ENCODE measurements at places on chromosomes 3 and 15.

DNA sequence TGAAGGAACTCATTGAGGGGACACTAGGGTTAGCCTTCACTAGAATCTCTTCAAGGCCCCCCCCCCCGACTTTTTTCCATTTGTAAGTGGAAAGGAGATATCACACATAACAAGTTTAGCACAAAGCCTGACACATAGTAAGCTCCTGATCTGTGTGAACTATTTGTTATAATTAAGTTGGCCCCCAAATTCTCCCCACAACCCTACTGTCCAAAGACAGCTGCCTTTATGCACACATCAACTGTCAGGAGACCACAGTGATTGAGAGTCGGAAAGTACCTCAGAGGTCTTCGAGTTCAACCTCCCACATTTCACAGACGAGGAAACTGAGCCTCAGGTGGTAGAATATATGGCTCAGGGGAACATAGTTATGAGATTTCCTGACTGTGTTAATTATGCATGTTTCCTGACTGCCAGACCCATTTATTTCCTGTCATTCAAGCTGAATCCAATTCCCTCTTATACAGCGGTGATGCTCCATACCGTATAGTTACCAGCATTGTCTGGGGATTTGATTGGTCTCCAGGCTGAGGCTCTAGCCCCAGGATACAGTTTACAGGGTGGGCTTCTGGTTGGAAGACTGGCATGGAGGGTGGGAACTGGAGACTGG, 227.4 kb upstream of the CMC1 start:
- no peak for DNase-seq

GRCh38 chr15:78944669-78945407, at the start of gene CTSH:
TSS of gene CTSH (minus strand) at chr15:78945046. CDS start at chr15:78944981, 65 bp downstream.
- DNase-seq = no peak

DNA sequence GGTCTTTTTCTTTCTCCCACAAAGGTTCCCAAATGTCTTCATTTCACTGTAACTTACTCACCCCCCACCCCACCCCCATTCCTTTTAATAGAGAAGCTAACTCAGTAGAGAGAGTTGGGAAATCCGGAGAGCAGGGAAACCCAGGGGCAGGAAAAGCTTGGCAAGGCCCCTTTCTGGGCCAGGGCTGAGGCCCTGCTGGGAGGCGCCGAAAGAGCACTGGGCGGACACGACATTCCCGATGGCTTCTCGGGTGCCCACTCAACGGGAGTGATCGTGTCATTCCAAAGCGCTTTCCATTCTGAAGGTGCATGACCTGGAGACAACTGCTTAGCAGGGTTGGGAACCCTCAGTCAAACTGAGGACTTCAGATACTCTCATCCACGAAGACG, 1.6 kb upstream of the DALRD3 start:
- no peak for DNase-seq

DNA sequence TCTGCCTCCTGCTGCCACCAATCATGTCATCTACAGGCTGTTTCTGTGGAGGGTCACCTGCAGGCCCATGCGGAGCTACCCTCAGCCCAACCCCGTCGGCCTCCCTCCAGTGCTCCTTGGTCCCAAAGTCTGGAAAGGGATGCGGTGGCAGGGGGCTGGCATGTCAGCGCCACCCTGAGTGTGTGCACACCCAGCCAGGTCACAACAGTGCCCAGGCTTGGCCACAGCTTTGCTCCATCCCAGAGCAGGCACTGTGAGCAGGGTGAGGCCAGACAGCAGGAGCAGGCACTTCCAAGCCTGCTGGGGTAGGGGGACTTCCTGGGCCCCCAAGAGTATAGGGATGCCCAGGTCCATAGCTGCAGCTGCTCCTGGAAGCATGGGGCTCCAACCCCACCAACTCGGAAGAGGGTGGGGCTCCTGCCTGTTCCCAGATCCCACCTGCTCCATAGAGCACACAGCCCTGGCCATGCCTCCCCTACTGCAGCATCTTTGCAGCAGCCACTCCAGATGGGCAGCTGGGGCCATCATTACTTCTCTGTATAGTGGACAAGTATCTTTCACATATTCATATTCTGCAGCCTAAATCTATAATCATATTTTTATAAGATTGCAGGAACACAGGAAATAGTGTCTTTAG, 109.3 kb downstream of the CBLB start:
- DNase-seq = no peak

GRCh38 chr3:52289747-52290595, 2.3 kb downstream of the GLYCTK start:
- DNase-seq = no peak

DNA sequence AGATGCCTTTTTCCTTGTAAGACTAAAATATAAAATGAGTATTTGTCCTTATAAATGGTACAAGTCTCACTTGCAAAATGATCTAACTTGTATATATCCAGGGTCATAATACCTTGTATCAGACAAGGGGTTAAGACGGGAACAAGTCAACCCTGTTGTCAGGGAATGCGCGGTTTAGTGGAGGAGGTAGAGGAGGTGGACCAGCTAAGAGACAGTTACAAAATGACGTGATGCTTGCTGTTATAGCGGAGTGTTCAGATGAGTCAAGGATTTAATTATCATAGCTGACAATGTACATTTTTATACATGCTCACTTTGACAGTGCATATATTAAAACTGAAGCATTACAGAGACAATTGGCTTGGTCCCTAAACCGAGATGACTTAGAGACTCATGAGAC, 26.8 kb upstream of the KLHL25 start:
- no peak for DNase-seq

DNA sequence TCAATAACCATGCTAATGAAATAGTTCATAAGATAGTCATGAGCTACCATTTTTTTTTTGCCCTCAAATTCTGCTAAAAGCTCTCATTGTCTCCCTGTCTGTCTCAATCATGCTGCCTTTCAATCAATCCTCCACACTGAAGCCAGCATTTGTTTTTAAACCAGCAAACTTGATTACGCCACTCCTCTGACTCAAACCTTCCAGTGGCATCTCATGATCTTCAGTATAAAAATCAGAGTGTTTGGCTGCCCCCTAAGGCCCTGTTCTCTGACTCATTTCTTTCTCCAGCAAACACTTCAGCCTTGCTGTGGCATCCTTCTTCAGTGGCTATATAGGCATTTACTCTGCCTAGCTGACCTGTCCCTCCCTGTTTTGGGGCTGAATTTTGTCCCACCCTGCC, 36.0 kb upstream of the EOMES start:
- no peak for DNase-seq

DNA sequence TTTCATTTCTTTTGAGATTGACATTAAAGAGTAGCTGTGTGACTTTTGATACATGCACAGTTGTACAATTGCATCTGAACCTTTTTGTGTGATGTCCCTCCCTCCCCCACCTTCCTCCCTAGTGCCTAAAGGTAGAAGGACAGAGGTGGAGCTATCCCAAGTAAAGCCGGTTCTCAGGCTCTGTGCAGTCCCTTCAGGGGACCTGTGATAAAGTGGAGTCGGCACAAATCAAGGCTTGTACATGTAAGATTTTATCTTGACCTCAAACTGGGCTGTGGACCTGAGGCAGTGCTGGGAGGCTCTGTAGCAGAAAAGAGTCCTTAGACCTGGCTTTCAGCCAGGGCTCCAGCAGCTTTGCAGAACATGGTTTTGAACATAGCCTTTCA, 55.5 kb upstream of the CMTM7 start:
- no peak for DNase-seq

DNA sequence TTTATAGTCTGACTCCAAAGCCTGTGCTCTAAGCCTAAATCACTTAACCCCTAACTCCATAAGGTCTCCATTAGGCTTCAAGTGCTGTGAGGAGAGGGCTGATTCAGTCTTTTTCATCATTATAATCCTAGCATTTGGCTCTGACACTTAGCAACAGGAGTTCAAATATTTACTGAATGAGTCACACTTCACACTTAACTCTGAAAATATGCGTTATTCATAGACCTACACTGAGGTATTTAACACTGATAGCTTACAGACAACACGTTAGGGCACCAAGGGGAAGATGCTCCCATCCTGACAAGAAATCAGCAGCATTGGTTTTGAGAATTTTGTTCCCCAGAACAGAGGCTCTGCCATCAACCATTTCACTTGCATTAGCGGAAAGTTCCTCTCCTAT, 53.5 kb downstream of the MSL2 start:
- DNase-seq = no peak

- DNase-seq = no peak
These were observed 157.9 kb downstream of the CHSY1 start for GRCh38 chr15:101093958-101094357.

DNA sequence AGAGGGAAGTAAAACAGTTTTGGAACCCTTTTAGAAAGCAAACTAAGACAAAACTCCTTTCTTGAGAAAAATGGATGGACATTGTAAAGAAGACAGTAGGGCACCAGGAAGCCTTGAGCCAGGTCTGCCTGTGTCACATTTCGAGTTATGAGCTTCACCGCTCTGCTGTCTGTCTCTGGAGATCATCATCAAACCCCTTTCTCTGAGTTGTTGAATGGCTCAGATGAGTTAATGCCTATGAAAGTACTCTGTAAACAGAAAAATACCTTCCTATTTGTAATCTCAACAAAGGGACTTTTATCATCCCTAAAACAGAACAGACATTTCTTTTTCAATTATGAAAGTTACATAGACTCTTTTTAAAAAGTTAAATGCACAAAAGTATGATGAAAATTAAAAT, 145.8 kb downstream of the LPP start:
- no peak for DNase-seq

GRCh38 chr15:49558929-49559328, 61.7 kb downstream of the FAM227B start:
- no peak for DNase-seq

DNA sequence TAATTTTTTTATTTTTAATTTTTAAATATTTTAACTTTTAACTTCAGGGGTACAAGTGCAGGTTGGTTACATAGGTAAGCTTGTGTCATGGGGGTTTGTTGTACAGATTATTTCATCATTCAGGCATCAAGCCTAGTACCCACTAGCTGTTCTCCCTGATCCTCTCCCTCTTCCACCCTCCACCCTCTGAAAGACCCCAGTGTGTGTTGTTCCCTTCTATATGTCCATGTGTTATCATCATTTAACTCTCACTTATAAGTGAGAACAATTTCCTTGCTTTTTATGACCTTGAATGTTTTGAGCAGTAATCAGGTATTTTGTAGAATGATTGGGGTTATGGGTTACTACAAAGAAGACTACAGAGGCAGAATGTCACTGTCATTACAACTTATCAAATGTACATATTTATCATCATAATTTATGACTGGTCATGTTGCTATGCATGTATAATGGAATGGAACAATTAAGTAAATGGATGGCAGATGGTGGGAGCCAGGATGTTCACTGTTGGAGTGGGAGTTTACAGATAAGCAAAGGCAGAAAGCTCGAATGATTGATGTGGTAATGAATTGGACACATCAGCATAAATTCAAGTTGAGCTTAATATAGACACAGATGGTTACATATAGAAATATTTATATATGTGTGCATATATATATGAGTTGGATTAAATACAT, 563.8 kb upstream of the ROBO1 start:
- DNase-seq = no peak

DNA sequence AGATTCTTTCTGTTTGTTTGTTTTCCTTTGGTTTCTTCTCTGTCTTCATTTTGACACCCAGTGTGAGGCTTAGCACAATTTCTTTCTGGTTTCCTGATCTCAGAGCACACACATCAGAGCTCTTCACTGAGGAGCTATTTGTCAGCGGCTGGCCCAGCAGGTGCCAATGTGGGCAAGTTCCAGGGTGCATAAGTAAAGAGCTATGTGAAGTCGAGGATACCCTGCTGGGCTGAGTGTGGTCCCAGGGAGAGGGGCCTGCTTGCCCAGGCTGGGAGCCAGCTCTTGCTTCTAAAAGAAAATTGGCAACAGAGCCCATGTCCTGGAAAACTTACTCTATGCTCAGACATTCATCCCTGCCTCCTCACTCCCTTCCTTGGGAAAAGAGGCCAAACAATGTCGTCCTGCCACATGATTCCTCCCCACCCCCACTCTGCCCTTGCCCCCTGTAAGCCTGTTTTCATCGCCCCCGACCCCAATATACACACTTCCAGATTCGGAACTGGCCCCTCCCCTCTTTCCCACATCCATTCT, 101.2 kb downstream of the ST8SIA2 start:
- DNase-seq = no peak

- no peak for DNase-seq
These were observed 67.0 kb downstream of the PPCDC start for GRCh38 chr15:75090388-75090734.

GRCh38 chr3:98483626-98484025, 13.9 kb upstream of the OR5K2 start:
- no peak for DNase-seq

DNA sequence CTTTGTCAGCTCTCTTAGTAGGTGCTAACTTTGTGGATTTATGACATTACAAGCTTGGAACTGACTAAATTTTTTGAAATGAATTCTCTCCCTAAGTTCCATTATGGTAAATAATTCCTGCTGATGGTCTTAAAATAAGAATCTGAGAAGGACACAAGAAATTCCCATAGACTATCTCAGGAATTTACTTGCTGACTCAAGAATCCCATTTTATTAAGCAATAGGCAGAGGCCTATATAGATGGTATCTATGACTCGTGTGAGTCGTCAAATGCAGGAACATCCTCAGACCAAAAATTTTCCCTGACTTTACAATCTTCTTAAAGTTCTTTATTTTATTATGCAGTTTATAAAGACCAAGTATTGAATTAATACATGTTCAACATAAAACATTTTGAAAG, 30.7 kb upstream of the CBLB start:
- DNase-seq = no peak

GRCh38 chr3:150106740-150107428, 136.2 kb upstream of the PFN2 start:
- no peak for DNase-seq

- no peak for DNase-seq
These were observed 35.2 kb downstream of the MYZAP start for GRCh38 chr15:57626713-57627440.

- DNase-seq = no peak
These were observed 244.9 kb downstream of the FAM43A start for GRCh38 chr3:194930377-194931204.

- DNase-seq = no peak
These were observed 8.7 kb downstream of the GPR160 start for GRCh38 chr3:170046269-170047132.

DNA sequence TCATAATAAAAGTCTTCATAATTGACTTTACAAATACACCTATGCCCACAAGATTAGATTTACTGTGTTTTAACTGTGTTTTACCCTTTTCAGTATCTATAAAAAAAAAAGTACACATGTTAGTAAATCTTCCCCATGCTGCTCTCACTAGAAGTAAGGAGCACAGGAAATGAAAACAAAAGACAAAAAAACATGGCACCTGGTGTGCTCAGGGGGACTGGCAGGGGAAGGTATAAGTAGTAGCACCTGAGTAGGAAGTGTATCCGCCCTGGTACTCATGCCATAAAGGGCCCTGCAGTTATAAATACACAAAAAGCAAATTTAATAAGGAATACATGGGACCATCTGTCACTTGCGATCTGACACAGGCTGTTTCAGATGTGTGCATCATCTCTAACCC, 8.9 kb upstream of the ALDH1A2 start:
- no peak for DNase-seq

GRCh38 chr3:56366641-56367162, 101.6 kb downstream of the ERC2 start:
- no peak for DNase-seq

GRCh38 chr3:53109190-53109589, 21.0 kb downstream of the RFT1 start:
- no peak for DNase-seq

All from esophagus squamous epithelium (tissue), 5 donors.